Esophagus squamous epithelium (tissue), 5 donors: ENCODE measurements at places on chromosomes 11 and 22.

- no peak for DNase-seq
Measured at GRCh38 chr22:30733181-30733631, 38.5 kb downstream of the OSBP2 start.

- no peak for DNase-seq
Measured at GRCh38 chr22:30340911-30341685, 14.4 kb upstream of the TBC1D10A start.

DNA sequence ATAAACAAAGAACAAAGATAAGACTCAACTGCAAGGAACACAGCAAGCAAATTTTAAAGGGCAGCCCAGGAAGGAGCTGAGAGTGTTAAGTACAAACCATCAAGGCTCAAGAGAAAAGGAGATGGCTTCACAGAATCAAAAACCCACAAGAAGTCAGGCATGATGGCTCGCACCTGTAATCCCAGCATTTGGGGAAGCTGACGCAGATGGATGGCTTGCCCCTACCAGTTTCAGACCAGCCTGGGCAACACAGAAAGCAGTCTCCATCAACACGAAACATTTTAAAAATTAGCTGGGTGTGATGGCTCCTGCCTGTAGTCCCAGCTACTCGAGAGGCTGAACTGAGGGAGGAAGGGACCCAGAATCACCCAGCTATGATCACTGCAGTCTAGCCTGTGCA, 32.6 kb downstream of the MAPK1 start:
- no peak for DNase-seq

DNA sequence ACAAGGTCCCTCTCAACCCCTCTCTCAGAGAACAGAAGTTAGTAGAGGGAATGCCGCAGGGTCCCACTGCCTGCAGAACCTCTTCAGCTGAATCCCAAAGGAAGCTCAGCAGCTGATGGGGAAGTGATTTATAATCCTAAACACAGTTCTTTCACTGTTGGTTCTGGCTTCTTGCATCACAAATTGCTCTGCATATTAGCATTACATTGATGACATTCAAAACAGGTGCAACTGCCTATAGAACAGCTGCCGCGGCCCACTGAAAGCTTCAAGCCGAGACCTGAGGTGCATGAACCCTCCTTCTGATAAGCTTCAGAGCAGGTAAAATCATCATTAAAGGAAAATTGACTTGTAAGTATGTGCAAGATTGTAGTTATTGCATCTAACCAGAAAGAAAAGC, 75.2 kb upstream of the KIRREL3 start:
- no peak for DNase-seq

DNA sequence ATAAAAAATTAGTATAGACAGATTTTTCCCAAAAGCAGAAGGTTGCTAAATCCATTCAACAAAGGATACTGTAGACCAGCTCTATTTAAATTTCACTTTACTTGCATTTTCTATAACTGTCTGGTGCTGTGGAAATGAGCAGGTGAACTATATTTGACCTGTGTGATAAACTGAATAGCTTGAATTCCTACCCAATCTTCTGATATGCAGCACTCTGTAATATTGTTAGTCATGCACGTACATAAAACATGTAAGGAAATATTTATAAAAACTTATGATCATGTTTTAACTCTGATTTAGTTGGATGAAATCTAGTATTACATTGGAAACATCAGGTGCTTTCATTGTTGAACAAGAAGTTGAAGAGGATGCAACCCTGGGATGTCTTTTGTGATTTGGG, 213.6 kb downstream of the DBX1 start:
- no peak for DNase-seq

- DNase-seq: no peak
Measured at GRCh38 chr11:73465871-73466270, 89.7 kb downstream of the RELT start.

GRCh38 chr11:87871056-87871455, 304.2 kb downstream of the RAB38 start:
- no peak for DNase-seq

GRCh38 chr22:33789690-33790253, 130.5 kb downstream of the LARGE1 start:
- DNase-seq: no peak

DNA sequence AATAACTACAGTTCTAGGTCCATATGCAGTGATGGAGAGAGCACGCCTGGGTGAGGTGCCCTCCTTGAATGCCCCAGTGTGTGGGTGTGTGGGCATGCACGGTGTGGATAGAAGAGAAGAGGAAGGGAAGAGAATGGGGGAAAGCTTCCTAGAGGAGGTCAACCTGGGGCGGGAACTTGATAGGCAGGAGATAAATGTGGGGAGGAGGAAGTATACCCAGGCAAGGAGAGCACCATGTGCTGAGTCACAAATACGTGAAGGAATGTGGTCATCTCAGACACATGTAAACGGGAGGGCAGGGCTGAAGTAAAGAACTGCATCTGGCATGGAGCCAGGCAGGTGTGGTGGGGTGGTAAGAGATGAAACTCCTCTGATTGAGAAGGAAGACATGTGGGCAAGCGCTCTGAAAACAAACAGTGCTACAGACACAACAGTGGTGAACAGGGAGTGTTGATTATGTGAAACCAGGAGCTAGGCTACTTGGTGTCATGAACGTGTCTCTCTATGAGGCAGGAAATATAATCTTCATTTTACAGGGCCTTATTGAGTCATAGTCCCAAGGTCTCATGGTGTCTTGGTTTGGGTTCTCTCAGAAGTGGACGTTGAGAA, 61.5 kb upstream of the EED start:
- DNase-seq: no peak

DNA sequence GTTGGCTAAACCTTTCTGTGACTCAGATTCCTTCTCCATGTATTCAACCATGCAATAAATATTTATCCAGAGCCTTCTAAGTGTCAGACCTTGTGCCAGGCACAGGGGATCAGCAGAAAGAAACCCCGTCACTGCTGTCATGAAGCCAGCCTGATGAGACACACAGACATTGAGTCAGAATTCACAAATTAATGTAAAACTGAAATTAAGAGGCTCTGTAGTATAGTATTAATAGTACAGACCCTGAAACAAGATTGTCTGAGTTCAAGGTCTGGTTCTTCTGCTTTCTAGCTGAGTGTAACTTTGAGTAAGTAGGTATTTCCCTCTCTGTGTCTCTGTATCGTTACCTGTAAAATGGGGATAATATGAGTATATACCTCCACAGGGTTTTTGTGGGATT, 46.9 kb downstream of the ME3 start:
- no peak for DNase-seq

GRCh38 chr11:128653801-128654231, 40.1 kb upstream of the FLI1 start:
- no peak for DNase-seq

- DNase-seq: no peak
Measured at GRCh38 chr11:86117712-86118063, 48.8 kb upstream of the PICALM start.

- no peak for DNase-seq
Measured at GRCh38 chr22:21802056-21802455, 65.4 kb downstream of the MAPK1 start.

GRCh38 chr22:27124351-27124966, 467.1 kb downstream of the MIAT start:
- no peak for DNase-seq

- no peak for DNase-seq
Measured at GRCh38 chr11:5504403-5504921, 5.3 kb downstream of the UBQLN3 start.

DNA sequence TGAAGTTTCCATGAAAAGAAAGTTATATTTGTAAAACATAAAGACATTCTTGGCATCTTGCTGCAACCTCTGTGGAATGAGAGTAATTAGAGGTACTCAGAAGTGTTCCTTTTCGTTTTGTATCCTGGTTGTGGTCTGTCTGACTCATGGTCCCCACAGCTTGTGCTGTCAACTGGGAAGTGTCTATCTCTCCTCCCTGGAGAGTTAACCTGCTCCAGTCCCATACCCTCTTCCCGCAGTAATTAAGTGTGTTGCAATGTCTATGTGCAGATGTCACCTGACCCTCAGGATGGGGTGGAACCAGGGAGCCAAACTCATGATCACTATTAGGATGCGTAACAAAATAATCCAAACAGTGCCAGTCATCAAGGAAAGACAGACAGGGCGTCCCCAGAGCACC, 23.0 kb upstream of the ZDHHC13 start:
- DNase-seq: no peak

DNA sequence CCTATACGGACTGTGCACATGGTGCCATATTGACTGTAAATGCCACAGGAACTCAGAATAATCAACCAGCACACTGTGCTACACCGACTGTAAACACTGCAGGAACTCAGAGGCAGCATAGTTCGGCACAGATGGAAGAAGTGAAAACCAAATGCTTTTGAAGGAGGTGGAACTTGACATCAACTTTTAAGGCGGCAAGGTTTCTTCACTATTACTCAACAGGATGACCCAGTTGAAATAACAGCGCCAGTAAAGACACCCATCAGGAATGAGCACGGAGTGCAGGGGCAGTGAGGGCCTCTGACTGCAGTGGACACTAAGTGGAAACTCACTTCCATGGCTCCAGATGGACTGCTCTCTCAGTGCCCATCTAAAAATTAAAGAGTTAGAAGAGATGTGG, 15.7 kb downstream of the TESMIN start:
- no peak for DNase-seq

DNA sequence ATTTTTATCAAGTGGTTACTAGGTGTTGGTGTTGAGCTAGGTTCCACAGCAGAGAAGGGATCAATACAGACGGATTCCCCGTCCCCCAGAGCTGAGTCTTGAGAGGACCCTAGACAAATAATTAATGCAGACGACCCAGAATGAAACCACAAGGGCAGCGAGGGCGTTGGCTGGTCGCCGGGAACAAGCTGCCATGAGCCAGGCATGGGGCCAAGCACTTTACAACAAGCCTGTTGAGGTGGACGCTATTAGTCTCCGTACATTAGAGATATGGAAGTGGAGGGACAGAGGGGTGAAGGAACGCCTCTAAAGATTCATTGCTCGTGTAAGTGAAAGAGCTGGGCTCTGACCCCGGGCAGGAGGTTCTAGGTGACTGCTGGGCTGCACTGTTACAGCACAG, 77.1 kb upstream of the EIF3D start:
- no peak for DNase-seq

GRCh38 chr11:34732831-34733230, 111.9 kb downstream of the EHF start:
- no peak for DNase-seq

DNA sequence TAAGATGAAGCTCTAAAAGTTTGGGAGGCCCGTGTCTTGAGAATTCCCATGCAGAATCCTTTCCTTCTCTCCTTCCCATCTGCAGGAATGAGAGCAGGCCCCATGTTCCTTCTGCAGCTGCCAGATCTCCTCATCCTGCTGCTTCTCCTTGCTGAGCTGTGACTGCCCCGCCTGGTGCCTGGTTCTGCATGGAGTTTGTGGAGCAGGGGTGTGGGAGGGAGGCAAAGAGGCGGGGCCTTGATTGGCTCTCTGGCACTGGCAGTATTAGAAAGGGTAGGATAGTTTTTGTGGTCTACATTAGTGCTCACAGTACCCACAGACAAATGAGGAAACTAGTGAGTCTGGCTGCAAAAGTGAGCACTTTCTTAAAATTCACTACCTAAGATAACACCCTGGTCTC, 91.1 kb upstream of the CLPB start:
- DNase-seq: no peak

DNA sequence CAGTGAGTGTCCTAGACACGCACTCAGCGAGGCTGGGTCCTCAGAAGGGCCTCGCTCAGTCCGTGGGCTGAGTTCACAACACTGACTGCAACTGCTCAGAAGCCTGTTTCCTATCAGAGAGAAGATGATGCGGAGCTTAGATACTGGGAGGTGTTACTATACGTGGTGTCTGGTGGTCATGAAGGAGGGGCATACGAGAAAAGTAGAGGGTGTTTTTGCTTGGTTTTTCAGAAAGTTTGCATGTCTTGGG, 9.5 kb upstream of the SERPIND1 start:
- DNase-seq: no peak

GRCh38 chr11:86955111-86955360, 159 bp downstream of the FZD4 start:
- no peak for DNase-seq

GRCh38 chr11:26477396-26477795, 94.7 kb downstream of the MUC15 start:
- DNase-seq: no peak

GRCh38 chr11:62061356-62062222, 62.2 kb upstream of the INCENP start:
- no peak for DNase-seq

- no peak for DNase-seq
Measured at GRCh38 chr11:72805216-72805615, 9.0 kb upstream of the ATG16L2 start.

- DNase-seq: no peak
Measured at GRCh38 chr11:60332846-60333245, 5.8 kb downstream of the MS4A6E start.

- no peak for DNase-seq
Measured at GRCh38 chr11:130761560-130762220, 154.6 kb downstream of the SNX19 start.

DNA sequence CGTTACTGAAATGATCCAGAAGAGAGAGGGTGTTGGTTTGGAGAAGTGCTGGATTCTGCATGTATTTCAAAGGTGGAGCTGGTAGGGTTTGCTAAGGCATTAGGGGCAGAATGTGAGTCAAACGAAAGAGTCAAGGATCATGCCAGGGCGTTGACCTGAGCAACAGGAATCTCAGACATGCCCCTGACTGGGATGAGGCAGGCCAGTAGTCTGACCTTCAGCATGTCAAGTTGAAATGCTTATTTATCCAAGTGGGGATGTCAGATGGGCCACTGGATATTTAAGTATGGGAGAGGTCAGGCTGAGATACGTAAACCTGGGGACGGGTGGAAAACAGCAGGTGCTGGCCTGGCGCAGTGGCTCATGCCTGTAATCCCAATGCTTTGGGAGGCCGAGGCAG, 2.7 kb upstream of the TSGA10IP start:
- DNase-seq: no peak

- no peak for DNase-seq
Measured at GRCh38 chr11:57223601-57224000, 13.4 kb downstream of the APLNR start.

- DNase-seq: no peak
Measured at GRCh38 chr11:119493712-119494111, 70.7 kb upstream of the THY1 start.

DNA sequence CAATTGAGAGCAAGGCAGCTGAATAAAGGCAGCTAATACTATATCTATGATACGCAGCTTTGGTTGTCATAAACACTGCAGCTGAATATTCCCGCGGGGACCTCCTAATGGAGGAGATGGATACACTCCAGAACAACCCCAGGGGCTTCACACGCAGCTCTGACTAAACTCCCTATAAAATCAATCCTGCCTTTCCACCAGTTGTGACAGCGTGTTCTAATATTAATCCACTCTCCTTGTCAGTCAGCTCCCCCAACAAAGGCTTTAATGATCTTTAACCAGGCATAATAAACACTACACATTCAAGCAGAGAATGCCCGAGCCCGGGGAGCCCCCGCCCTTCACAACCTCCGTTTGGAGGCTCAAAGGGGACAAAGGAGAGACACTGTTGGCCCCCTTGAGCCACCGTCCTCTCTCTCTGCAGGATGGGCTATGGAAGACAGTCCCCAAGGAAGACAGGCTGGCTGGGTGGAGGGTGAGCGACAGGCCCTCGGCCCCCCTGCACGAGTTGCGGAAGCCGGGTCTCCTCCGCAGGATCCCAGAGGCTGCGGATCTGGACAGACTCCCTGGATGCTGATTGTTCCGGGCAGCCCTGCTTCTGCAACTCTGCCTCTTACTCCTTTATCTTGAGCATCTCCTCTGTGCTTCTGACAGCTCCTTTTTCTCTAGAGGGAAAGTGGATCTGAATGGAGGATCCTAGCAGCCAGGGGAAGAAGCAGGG, 565.2 kb downstream of the BUD13 start:
- no peak for DNase-seq

GRCh38 chr22:36110306-36110881, 50.2 kb downstream of the APOL3 start:
- DNase-seq: no peak

GRCh38 chr11:64060861-64061444, 25.2 kb downstream of the FLRT1 start:
- DNase-seq: no peak
